ENCODE measurements at places on chromosomes 3 and 15. TPM values are rescaled to one million over a fixed set of nuclear protein-coding genes. Genes with fewer than 3 reads are reported as not detected.
A peak's percentile ranks its signal among the peaks of the same experiment; 100 is the strongest.

- DNase-seq, result no peak
These were observed 67.4 kb downstream of the RPLP1 start for GRCh38 chr15:69520067-69520466.

GRCh38 chr3:48897460-48898376, 964 bp downstream of the SLC25A20 start:
- DNase-seq, result no peak

- DNase-seq, result no peak
These were observed 1.1 kb upstream of the MUSTN1 start for GRCh38 chr3:52835766-52836470.

GRCh38 chr3:179068779-179069530, 2.7 kb downstream of the ZMAT3 start:
- DNase-seq, result no peak

- no peak for DNase-seq
These were observed 1.8 kb downstream of the IGDCC3 start for GRCh38 chr15:65375871-65376607.

- no peak for DNase-seq
These were observed 1.8 kb downstream of the CCRL2 start for GRCh38 chr3:46408853-46409252.

DNA sequence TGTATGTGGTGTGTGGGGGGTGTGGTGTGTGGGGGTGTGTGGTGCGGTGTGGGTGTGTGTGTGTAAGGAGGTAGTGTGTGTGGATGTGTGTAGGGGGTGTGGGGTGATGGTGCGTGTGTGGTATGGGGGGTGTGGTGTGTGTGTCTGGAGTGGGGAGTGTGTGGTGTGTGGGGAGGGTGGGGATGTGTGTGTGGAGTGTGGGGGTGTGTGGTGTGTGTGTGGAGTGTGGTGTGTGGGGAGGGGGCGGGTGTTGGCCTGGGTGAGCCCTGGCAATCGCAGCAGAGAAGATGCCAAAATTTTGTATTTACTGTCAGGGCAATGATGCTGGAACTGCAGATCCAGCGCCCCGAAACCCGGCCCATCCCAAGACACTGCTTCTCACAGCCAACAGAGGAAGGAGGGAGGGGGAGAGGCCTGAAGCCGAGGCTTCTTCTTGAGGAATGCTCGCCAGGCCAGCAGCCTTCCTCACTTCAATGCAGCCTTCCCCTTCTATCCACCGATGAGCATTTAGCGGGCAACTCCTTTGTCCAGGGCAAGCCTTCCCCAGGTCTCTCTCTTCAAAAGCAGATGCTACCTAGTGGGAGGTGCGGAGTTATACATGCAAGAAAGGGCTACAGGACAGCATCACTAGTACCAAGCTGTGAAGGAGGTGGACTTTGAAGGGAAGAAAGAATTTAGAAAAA, 11.9 kb upstream of the SRP14 start:
- DNase-seq, result no peak

- DNase-seq, result no peak
These were observed 38.1 kb downstream of the SRGAP3 start for GRCh38 chr3:9211155-9211950.

DNA sequence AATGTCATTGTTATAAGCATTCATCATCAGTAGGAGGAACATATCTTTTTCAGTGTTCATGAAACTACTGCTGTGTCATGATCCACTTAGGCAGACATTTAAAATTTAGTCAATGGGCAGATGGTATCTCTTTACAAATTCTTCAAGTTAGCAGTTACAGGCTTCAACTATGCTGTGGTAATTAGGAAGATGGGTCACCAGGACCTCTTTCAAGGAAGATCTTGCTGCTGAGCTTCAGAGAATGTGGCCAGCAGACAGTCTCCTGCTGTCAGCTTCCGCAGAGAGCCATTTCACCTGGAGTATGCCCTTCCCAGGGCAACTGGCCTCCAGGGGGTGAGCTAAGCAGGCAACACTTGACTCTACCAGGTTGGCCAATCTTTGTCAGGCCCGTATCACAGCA, 19.4 kb downstream of the IFT57 start:
- DNase-seq, result no peak

DNA sequence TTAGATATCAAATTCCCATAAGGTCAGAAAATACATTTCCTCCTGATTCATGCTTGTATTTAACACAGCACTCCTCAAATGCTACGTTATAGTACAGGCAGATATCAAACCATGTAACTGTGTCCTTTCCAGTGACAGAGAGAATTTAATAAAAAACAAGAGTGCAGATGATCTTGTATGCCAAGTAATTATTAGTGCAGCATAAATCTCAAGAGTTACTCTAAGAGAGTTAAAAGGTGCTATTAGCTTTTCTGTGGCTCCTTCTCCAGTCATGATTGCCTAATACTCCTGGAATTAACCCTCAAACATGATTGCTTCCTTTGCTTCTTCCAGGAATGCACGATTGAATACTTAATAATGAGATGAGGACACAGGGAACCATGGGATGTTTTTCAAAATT, 413.0 kb upstream of the DPH6 start:
- no peak for DNase-seq

DNA sequence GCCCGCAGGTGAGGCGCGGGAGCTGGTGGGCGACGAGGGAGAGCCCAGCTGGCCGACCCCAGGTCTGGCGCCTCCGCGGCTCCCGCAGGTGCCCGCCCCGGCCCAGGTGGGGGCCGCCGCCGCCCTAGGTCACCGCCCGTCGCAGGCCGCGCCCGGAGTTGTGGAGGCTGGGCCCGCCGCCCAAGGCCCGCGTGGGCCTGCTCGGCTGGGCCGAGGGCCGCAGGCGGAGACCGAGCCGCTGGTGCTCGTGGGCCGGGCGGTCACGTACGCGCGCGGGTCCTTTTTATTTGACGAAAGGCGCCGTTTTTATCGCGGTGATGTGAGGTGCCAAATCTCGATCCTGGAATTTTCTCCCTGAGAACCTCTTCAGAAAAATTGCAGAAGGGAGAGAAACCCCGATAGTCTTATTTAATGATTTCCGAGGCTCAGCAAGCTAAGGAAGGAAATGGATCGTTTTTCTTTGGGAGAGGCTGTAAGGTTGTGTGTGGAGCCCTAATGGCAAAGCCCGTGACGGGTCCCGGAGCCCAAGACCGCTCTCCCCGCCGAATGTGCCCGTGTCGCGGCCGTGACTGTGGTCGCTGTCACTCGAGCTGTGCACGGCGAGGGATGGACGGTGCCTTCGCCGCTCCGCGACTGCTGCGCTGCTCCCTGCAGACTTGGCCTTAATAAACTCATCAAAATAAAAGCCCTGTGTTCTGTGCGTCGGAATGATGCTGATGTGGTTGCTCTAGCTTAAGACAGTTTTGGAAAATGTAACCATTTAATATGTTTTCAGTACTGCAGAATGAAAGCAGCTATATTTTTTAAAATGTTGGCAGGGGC, 612 bp downstream of the APPL1 start:
- peak; percentile 58 for DNase-seq

- no peak for DNase-seq
These were observed 27.9 kb downstream of the C3orf18 start for GRCh38 chr3:50539356-50540286.

- no peak for DNase-seq
These were observed 147.1 kb upstream of the RGMA start for GRCh38 chr15:93235926-93236780.

- no peak for DNase-seq
These were observed 33.8 kb upstream of the TFRC start for GRCh38 chr3:196115678-196116083.

DNA sequence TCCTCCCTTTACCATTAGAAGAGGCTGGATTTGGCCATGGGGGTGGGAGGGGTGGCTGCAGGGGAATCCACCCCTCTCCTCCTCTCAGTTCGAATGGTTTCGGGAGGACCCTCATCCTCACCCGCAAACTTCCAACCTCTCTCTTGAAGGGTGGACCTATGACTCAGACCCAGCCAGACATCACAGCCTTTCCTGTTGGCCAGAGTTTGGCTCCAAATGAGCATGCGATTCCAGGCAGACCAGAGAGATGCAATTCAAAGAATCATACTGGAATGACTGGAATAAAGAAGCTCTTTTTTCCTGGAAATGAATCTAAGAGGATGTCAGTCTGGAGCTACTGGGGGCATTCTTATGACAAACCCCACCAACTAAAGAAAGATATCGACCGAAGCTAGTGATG, 516.7 kb upstream of the MDFIC2 start:
- DNase-seq, result no peak

DNA sequence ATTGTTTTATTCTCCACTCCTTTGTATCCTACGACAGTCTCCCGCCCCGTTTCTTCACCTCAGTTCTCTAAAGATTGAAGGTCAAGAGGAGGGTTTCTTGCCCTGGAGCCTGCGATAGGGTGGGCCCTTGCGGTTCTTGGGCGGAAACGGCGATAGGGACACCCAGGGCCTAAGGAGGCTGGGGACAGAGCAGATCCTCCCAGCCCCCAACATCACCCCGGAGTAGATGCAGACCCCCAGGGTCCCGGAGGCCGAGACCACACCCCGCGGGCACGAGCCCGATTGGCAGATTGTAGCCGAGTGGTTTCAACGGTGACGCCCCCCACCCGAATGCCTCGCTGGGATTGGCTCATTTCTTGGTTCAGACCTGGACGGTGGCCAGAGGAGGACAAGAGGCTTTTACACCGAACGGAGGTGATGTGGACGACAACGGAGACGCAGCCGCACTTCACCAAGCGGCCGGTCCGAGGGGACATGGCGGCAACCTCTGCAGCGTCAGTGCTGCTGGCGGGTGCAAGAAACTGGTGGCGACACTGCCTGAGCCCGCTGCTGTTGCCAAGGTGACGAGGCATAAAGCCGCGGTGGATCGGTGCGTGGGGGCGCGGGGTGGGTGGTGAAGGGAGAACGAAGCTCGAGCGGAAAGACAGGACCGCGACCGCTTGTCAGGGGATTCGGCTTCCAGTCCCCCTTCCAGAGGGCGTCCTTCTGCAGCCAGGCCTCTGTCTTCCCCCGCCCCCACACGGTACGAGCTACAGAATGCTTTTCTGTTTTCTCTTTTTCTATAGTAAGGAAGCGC, 19.0 kb upstream of the MCF2L2 start:
- peak; percentile 85 for DNase-seq

DNA sequence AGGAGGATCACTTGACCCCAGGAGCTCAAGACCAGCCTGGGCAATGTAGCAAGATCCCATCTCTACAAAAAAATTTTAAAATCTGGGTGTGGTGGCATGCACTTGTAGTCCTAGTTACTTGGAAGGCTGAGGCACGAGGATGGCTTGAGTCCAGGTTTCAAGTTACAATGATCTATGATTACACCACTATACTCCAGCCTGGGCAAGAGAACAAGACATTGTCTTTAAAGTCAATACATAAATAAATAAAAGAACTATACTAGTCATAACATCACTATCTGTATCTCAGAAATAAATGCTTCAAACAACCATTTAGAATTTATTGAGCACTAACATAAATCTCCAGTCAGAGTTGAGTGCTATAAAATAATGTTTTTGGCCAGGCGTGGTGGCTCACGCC, 8.5 kb upstream of the PHLDB2 start:
- DNase-seq, result no peak

DNA sequence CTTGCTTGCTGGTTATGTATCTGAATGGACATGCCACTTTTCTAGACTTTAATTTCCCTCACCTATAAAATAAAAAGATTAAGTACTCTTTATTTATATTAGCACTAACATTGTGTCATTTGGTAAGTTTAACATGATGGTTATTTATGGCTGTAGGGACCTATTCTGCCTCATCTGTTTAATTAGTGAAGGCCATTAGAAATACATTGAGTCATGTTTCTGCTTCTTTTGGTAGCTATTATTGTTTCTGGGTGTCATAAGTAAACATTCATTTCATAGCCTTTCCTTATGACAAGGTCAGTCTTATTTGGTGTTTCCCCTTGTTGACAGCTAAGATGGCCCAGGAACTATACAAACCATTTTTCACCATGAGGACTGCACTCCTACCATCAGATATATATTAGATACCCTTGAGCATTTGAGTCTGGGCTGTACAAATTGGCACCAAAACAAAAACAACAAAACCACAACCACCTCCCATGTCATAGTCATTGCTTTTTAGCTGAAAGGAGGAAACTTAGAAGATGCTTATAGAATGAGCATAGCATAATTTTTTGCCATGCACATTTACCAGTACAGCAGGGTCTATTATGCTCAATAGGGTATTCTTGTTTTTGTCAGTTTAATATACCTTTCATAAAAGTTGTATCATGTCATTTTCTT, 39.3 kb downstream of the SRP14 start:
- no peak for DNase-seq

Gene TYRO3
- polyA plus RNA-seq, result 35.9 TPM

Gene TGFBR2
- polyA plus RNA-seq, result 94.3 TPM

Gene TERC
- not detected for polyA plus RNA-seq

Gene SGO1
- 11.2 TPM for polyA plus RNA-seq

Gene ITGA11
- 1.2 TPM for polyA plus RNA-seq

Gene CLDN1
- polyA plus RNA-seq, result 2.0 TPM

Gene MITF
- polyA plus RNA-seq, result 7.2 TPM

Gene SNAP23
- 67.8 TPM for polyA plus RNA-seq

Gene RBM15B
- polyA plus RNA-seq, result 37.4 TPM

Gene DYNLT2B
- 29.6 TPM for polyA plus RNA-seq

Measured in right lung (tissue), 10 donors.